Hypothalamus (tissue), 51 donors: ENCODE measurements at places on chromosomes 1 and 21.

- DNase-seq: no peak
Observed at GRCh38 chr1:114079596-114080190, 74.0 kb downstream of the SYT6 start.

DNA sequence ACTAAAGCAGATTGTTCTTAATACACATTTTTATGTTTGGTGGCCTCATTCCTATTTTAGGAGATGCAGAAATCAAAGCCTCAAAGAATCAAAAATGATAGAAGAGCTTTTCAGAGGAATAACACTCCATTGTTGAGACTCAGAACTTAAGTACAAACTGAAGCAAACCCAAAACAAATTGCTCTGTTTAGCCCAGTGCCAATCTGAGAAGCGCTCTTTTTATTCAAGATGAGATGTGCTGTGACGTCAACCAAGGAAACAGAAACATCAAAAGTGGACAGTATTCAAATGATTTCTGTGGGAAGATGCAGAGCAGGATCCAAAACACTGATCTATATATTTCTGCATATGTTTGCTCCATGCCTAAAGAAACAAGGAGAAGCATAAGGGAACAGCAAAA lies 18.0 kb downstream of the COLGALT2 start:
- peak; percentile 60 for DNase-seq

DNA sequence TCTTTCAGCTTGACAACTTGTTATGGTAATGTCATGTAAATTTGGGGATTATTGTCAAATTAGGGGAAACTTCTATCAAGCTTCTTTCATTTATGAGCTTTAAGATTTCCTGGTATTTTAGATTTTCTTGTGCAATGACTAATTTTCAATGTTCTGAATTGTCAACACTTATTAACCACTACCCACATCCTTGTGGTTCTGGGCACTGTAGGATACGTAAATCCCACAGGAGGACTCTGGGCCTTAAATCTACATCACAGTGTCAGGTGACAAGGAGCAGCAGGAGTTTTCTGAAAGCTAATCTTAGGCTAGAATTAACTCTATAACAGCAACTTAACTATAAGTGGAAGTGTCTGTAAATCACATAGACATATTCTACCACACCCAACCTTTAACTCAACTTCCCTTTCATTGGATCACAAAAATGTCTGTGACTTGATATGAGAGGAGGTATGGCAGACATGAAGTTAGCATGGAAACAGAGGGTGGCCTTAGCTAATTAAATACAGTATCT lies 397.7 kb downstream of the HLX start:
- DNase-seq: no peak

DNA sequence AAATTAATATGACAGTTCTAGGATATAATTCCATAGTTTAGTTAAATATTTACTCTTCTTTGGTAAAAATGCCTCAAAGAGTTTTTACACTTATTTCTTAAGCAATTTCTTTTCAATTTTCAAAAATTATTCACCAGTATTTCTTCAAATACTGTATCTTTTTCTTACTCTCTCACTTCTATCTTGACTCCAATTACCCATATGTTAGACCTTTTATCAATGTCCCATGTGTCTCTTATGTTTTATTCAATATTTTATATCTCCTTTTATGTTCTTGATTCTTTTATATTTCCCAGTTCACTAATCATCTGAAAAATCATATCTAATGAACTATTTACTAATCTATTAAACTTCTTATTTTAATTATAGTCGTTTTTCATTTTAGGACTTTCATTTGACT lies 11.5 kb upstream of the LRIF1 start:
- no peak for DNase-seq

- DNase-seq: no peak
Observed at GRCh38 chr1:168470901-168471431, 72.8 kb downstream of the XCL2 start.

DNA sequence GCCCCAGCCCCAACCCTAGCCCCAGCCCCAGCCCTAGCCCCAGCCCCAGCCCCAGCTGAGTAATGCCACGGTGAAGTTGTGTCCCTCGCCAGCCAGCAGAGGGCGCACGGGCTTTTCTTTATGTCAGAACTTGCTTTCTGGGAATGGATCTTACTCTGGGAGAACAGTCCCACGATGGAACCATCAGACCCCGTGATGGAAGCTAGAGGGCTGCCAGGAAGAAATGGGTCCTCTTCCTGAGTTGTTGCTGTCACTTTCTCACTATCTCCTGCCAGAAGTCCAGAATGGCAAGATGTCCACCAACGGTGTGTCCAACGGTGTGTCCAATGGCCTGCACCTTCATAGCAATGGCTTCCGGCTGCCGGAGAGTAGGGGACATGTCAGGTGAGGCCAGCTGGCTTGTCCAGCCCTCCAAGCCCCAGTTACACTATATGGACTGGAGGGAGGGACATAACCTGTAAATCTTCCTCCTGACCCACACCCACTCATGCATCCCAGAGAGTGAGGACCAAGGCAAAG lies 25.1 kb upstream of the TMEM222 start:
- peak; percentile 42 for DNase-seq
